ENCODE measurements at places on chromosomes 1 and 21.

DNA sequence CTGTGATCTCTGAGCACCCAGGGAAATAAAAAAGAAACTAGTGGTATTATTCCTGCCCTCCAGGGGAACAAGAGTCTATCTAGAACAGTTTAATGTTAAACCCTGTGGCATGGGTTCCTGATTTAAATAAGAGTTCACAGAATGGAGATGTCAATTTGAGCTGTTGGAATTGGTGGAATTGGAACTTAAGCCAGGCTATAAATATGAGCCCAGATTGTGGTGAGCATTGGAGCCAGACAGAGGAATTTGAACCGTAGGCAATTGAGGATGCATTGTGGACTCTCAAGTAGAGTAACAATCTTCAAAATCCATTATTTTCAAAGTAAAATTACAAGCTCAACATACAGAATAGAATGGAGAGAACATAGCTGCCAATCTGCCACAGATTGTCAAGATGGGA is 98.2 kb downstream of the NEK7 start:
- DNase-seq = no peak

GRCh38 chr1:204563307-204563706 is 47.1 kb downstream of the MDM4 start:
- no peak for DNase-seq

DNA sequence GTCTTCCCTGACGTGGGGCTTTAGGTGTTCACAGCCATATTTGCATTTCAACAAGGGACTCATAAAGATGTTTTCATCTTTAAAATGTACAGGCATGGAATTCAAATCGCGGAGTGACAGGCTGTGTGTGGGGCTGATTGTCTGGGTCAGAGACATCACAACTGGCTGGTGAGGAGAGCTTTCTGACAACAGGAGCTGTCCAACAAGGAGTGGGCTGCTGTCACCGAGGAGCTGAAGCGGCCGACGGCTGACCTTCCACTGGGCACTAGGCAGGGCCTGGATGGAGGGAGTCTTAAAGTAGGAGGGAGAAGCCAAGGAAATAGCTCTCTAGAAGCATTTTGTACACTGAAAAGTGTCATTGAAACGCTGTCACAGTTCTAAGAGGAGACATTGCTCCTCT is 30.5 kb upstream of the SCMH1 start:
- no peak for DNase-seq

- no peak for DNase-seq
These were observed 19.2 kb upstream of the PEX10 start for GRCh38 chr1:2431518-2431917.

- DNase-seq = no peak
These were observed 45.1 kb downstream of the MAP3K7CL start for GRCh38 chr21:29175408-29176134.

DNA sequence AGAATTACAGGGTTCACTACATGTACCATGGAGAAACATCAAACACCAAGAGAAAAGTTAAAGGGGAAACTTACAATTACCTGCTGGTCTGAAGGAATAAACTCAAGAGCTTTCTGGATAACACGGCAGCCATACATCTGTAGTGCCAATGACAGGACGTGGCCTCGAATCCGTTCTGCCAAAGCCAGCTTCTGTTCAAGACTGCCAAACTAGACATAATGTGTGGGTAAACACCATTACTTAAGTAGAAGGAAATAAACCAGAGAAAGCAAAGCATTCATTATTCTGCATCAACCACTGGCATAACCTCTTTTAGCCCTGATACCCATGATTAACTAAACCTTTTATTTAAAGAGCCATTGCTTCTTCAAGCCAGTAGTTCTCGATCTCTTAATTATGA is 41.5 kb upstream of the SDC3 start:
- DNase-seq = no peak

- no peak for DNase-seq
These were observed 3.0 kb upstream of the DRAXIN start for GRCh38 chr1:11688506-11688905.

DNA sequence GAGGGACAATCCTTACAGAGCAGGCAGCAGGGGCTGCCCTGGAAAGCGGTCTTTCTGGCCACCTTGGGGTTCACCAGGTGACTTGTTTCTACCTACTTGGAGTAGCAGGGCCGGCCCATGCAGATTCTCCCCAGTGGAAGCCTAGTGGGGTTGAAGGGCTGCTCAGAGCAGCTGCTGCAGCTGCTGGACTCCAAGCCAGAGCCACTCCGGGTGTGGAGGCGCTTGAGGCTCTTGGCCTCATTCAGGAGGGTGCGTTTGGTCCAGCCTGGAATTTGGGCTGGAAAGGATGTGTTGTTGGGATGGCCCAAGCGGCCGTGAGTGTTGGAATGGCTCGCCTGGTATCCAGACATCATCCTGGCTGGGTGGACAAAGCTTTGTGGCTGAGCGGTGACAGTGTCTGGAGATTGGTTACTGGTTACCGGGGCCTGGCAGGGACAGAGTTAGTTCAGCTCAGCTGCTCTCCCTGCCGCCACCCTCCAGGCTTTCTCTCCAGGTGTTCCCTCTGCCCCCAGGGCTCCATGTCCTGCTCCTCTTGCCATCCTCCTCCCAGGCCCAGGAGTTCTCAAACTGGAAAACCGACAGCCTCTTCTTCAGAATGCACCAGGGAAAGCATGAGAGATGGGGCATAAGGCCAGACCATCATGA is 14.2 kb upstream of the HSPG2 start:
- DNase-seq = no peak

GRCh38 chr1:37035796-37036666 is 1.7 kb upstream of the GRIK3 start:
- DNase-seq = no peak

GRCh38 chr1:178739285-178740045 is 14.4 kb downstream of the RALGPS2 start:
- no peak for DNase-seq

- no peak for DNase-seq
These were observed 24.7 kb downstream of the SSBP3 start for GRCh38 chr1:54381524-54381923.

GRCh38 chr1:74785944-74786343 is 53.0 kb downstream of the TYW3 start:
- DNase-seq = no peak
